Stimulated activated CD4-positive, alpha-beta T cell treated with anti-CD3 and anti-CD28 coated beads, TNF-alpha, amount 100 ng/mL, for 4 hours (primary cell): ENCODE measurements at places on chromosomes 5 and 9.

GRCh38 chr9:109730228-109730627 lies 49.8 kb upstream of the PALM2AKAP2 start:
- DNase-seq = no peak

- DNase-seq = no peak
These were observed 9.9 kb downstream of the RBM27 start for GRCh38 chr5:146213210-146213826.

GRCh38 chr5:171617817-171618591 lies 167.6 kb upstream of the SMIM23 start:
- no peak for DNase-seq

DNA sequence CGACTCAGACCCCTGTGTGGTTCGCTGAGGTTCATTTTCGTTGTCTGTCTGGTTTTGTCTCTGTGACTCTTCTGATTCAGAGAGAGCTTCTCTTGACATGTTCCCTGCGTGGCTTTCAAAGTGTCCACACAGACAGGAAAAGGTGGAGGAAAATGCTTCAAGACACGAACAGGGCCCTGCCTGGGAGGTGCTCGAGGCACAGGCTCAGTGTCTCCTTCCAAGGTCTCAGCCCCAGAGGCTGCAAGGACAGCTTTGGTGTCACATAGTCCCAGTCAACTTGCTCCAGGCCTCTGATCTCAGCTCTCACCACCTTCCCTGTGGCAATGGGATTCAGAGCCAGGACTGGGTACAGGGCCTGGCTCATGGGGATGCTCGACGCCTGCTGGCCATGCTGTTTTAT lies 51.6 kb upstream of the SARDH start:
- DNase-seq = no peak

DNA sequence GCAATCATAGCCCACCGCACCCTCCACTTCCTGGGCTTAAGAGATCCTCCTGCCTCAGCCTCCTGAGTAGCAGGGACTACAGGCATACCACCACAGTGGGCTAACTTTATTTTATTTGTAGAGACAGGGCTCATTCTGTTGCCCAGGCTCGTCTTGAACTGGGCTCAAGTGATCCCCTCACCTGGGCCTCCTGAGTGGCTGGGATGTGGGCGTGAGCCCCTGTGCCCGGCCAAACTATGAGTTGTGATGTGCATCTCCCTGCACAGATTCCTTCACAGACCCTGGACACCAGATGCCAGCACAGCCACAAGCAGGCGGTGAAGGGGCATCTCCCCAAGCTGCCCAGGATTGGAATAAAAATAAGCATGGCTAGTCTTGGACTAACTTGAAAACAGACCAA lies 244.9 kb upstream of the IRX1 start:
- DNase-seq = no peak

DNA sequence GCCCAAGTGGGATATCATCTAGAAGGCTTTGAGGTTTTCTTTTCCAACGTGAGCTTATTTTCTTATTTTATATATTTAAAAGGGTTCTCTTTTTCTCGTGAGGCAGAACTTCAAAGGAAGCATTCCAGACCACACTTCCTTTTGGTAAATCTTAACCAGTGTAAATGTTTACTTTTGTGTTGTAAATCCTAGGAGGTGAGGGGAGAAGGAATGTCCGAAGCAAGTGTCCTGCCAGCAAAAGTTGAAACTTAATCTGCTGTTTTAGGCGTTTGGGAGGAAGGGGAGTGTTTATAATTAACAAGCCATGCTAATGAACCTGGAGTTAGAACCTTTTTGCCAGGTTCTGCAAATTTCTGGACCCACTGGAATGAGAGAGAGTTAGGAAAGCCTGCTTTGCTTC lies 37.9 kb downstream of the WWC1 start:
- DNase-seq = no peak
